IPS DF 6.9 (cell line): ENCODE measurements at places on chromosomes 1 and 21.

DNA sequence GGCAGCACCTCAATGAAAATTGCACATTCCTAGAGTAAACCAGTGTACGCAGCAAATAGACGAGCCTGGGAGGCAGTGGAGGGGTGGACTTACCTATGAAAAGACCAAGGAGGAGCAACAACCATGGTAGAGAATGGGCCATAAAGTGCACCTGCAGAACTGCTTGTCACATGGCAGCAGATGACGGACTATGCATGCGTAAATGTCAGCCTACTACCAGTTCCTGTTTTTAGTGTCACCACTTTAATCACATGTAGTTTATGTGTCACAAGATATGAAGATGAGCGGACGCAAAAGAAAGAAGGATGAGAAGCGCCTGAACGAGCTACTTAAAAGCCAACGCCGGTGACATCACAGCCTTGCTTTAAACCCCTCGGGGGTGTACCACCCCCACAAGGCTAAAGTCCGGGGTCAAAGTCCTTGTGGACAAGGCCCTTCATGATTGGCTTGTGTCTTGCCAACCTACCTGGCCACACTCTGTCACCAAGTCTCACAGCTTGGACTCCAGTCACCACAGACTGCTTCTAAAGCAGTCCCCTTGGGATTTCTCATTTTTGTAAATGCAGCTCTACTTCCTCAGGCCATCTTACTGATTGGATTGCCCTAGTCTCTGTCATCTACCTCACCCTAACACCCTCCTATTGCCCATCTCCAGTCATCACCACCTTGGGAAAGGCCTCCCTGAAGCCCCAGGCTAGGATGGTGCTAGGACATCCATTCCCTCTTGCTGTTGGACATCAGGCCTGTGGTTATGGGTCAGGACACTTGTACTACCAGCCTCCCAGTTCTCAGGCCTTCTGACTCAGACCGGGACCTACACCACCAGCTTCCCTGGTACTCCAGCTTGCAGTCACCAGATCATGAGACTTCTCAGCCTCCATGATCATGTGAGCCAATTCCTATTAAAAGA, 6.0 kb upstream of the LY9 start:
- no peak for DNase-seq

DNA sequence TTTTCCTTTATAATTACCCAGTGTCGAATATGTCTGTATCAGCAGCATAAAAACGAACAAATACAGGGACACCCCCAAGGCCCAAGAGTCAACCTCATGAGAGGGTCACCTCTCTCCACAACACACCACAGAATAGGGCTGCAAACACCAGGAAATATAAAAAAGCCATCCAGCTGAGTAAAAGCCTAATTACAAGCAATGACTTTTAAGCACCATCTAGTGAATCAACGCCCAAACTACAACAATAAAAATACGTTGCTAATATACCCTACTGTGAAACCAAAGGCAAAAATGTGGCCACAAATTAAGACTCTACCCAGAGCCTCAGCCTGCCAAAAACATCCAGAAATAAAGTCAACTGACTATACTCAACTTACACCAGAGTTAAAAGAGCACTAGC, 817.9 kb upstream of the NEGR1 start:
- DNase-seq = no peak

GRCh38 chr21:41548781-41549180, 40.8 kb upstream of the TMPRSS2 start:
- DNase-seq = no peak

DNA sequence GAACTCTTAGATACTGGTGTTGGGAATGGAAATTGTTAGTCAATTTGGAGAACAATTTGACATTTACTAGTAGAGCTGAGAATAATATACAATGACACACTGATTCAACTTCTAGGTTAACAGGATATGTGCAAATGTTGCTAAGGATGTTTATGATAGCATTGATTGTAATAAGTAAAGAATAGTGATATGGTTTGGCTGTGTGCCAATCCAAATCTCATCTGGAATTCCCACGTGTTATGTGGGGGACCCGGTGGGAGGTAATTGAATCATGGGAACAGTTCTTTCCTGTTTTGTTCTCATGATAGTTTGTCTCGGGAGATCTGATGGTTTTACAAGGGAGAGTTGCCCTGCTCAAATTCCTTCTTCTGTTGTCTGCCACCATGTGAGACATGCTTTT, 302.4 kb upstream of the TMPRSS15 start:
- DNase-seq = no peak
